ENCODE measurements at places on chromosomes 1 and 21.

GRCh38 chr1:230138561-230139239 is 71.7 kb downstream of the GALNT2 start:
- no peak for DNase-seq

DNA sequence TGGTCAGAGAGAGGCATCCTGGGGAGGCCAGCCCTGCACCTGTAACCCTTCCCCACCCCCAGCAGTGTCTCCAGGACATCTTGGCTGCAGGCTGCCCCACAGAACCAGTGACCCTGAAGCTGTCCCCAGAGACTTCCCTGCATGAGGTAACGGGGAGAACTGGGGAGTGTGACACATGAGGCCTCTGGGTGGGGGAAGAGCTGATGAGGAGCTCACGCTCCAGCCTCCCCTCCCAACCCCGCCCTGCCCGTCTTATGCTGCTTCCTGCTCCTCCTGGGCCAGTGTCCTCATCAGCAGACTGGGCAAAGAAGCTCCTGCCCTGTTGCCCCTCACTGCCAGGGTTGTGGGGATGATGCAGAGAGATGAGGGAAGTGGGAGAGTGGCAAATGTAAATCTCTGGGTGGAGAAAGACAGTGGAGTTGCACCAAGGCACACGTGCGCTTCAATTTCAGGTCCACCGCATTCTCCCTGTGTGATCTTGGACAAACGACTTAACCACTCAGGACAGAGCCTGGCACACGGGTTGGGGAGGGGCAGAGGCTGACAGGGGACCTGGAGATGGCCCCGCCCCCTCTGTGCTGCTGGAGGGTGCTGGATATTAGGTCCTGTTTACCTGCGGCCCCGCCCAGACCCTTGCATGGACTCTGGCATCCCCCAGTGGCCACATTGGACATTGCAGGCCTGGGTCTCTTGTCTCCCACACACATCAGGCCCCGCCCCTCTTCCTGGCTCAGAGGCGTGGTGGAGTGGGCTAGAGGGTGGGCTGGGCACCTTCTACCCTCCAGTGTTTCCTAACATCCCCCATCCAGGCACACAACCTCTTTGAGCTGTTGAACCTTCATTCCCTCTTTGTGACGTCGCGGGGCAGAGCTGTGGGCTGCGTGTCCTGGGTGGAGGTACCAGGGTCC is 12.3 kb downstream of the CLCNKB start:
- DNase-seq, result peak; percentile 63

GRCh38 chr21:26194326-26194725 is 23.8 kb upstream of the APP start:
- DNase-seq, result no peak

DNA sequence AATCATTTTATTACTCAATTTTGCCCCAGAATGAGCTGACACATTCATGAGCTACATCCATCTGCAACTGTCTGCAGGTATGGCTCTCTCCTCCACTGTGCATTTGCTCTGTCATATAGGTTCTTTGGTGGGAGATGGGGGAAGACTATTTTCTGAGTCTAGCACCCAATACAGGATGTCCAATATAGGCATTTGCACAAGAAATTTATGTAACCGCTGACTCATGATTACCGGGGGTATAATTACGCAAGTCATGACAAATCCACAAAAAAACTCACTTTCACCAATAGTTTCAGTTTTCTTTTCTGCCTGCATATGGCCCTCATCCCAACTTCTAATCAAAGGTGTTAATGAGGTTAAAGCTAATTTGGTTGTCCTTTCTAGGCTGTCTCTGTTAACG is 17.5 kb upstream of the VSIG8 start:
- DNase-seq, result no peak

DNA sequence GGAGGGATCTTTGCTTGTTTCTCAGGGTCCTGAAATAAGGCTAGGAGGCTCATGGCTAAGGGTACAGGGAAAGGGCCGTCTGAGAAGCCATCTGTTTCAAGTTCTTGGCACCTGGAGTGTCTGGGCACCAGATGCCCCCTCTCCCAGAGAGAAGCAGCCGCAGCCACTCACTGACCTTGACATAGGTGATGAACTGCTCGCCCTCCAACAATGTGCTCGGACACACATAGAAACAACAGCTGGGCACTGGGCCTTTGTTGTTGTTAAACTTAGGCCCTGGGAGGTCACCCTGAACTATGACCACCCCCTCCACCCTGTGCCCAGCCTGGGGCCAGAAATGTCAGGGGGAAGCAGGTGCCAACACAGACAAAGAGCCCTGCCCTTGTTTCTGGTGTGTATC is 9.2 kb upstream of the TNNI1 start:
- DNase-seq, result no peak

GRCh38 chr21:25509862-25510261 is 97.4 kb downstream of the MRPL39 start:
- DNase-seq, result no peak

- no peak for DNase-seq
These were observed 25.9 kb upstream of the RAP1A start for GRCh38 chr1:111593403-111594305.
